ENCODE measurements at places on chromosomes 6 and 20. TPM values are rescaled to one million over a fixed set of nuclear protein-coding genes. Genes with fewer than 3 reads are reported as not detected.

Gene PLA2G7
- not detected for total RNA-seq

Gene SLC4A11
- 10.2 TPM for total RNA-seq

Gene NEURL2
- total RNA-seq = 1.1 TPM

Gene SPATS1
- not detected for total RNA-seq

Gene SLC2A10
- not detected for total RNA-seq

Gene TRAPPC3L
- not detected for total RNA-seq

Gene PRPH2
- total RNA-seq = not detected

Gene HLA-DQA1
- not detected for total RNA-seq

Gene SNAP91
- 0.14 TPM for total RNA-seq

Gene RGS17
- total RNA-seq = 8.5 TPM

Gene CCDC170
- 0.16 TPM for total RNA-seq

Gene KHDRBS2
- total RNA-seq = not detected

Gene RAET1G
- total RNA-seq = 9.8 TPM

Gene ALDH8A1
- total RNA-seq = 0.11 TPM

Gene TMC2
- total RNA-seq = not detected

Gene SLC32A1
- not detected for total RNA-seq

Data from A549 treated with GW870086 at 1 μM for 4 hours (cell line).